Tibial nerve (tissue), 4 donors: ENCODE measurements at places on chromosomes 6 and 20.

DNA sequence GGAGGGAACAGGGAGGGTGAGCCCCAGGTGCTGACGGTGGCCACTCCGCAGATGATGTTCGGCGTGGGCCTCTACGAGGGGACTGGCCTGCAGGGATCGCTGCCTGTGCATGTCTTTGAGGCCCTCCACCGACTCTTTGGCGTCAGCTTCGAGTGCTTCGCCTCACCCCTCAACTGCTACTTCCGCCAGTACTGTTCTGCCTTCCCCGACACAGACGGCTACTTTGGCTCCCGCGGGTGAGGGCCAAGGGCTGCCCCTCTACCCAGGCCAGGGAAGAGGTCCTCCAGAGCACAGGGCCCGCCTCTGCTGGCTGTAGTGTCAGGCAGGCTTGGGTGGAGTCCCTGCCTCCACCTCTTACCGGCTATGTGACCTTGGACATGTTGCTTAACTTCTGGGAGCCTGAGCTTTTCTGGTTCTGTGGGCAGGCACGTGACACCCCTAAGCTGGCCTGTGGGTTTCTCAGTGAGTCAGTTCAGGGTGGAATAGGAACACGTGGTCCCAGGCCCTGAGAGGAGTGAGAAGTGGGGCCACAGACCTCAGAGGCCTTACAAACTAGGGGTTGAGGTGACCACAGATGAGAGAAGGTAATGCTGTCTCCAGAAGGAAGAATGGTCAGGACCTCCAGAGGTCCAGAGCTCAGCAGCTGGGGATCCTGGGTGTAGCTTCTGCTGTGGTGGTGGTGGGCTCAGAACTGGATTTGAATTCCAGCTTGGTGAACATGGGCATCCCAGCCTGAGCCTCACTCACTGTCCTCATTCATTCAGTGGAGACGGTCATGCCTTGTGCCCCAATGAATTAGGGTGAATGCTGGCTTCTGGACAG lies 11.9 kb downstream of the PCIF1 start:
- H3K27me3 ChIP-seq = no peaks in the 10 kb centered on the region
- H3K27ac ChIP-seq = peak overlapping the region; percentile 30
- no peaks in the 10 kb centered on the region for H3K36me3 ChIP-seq
- no peak for DNase-seq
- H3K4me3 ChIP-seq = no peak overlapping the region

- H3K4me3 ChIP-seq = no peak overlapping the region
- no peak overlapping the region for H3K27ac ChIP-seq
- peaks cover 20% of the 10 kb centered on the region for H3K4me1 ChIP-seq
- no peaks in the 10 kb centered on the region for H3K36me3 ChIP-seq
Observed at GRCh38 chr6:30483677-30484279, 5.5 kb upstream of the HLA-E start.

GRCh38 chr6:24391208-24391607 lies 11.5 kb upstream of the MRS2 start:
- no peaks in the 10 kb centered on the region for H3K4me1 ChIP-seq
- H3K27me3 ChIP-seq = no peaks in the 10 kb centered on the region
- no peak overlapping the region for H3K4me3 ChIP-seq
- no peak for DNase-seq

DNA sequence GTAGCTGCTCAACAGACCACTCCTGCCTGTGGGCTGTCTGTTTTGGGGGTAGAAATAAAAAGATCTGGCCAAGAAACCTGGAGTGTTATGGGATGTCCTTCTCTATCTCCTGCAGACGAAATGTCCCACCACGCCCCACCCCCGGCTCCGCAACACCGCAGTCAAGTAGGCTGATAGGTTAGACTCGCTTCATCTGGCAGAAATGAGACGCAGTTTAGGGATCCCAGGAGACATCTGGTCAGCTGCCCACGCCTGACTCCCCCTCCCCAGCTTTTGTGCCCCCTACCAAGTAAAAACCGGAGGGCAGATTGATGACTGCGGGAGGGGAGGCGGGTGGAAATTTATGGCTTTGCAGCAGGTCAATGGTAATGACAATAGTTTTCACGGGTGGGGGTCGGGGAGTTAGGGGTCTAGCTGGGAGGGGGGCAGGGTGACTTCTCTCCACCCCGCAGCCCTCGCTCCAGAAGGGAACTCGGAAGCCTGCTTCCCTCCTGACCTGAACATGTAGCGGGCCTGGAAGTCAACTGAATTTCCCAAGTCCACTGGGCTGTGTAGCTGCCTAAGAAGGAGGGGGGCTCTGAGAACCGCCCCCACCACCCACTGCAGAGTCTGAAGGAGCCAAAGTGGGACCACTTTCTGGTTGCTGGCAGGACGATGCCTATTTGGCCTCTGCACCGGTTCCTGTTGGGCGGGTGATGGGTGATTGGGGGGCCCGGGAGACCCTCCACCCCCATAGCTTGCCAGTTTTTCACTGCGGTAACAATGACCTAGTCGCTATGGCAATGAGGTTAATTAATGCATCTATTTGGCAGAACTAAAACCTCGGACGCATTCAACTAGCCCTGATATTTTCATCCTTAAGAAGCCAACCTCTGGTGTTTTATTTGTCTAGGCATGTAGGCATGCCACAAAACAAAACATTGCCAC lies 25.7 kb downstream of the PMEPA1 start:
- no peak overlapping the region for H3K27ac ChIP-seq
- DNase-seq = no peak
- no peaks in the 10 kb centered on the region for H3K27me3 ChIP-seq
- H3K36me3 ChIP-seq = no peaks in the 10 kb centered on the region

GRCh38 chr20:24808616-24809015 lies 140.5 kb upstream of the CST7 start:
- DNase-seq = no peak
- H3K4me1 ChIP-seq = no peaks in the 10 kb centered on the region
- H3K36me3 ChIP-seq = no peaks in the 10 kb centered on the region
- H3K27ac ChIP-seq = no peak overlapping the region

DNA sequence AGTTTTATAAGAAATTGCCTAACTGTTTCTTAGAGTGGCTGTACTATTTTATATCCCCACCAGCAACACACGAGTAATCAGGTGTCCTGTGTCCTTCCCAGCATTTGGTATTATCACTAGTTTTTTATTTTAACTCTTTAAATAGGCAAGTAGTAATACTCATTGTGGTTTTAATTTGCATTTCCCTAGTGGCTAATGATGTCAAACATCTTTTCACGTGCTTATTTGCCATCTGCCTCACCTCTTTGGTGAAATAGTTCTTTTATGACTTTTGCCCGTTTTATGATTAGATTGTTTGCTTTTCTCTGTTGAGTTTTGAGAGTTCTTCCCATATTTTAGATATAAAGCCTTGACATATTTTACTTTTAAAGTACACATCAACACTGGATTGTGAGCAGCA lies 57.8 kb downstream of the GCLC start:
- DNase-seq = no peak
- H3K27me3 ChIP-seq = no peaks in the 10 kb centered on the region
- no peak overlapping the region for H3K4me3 ChIP-seq
- H3K27ac ChIP-seq = no peak overlapping the region
- H3K4me1 ChIP-seq = no peaks in the 10 kb centered on the region
- H3K36me3 ChIP-seq = no peaks in the 10 kb centered on the region

DNA sequence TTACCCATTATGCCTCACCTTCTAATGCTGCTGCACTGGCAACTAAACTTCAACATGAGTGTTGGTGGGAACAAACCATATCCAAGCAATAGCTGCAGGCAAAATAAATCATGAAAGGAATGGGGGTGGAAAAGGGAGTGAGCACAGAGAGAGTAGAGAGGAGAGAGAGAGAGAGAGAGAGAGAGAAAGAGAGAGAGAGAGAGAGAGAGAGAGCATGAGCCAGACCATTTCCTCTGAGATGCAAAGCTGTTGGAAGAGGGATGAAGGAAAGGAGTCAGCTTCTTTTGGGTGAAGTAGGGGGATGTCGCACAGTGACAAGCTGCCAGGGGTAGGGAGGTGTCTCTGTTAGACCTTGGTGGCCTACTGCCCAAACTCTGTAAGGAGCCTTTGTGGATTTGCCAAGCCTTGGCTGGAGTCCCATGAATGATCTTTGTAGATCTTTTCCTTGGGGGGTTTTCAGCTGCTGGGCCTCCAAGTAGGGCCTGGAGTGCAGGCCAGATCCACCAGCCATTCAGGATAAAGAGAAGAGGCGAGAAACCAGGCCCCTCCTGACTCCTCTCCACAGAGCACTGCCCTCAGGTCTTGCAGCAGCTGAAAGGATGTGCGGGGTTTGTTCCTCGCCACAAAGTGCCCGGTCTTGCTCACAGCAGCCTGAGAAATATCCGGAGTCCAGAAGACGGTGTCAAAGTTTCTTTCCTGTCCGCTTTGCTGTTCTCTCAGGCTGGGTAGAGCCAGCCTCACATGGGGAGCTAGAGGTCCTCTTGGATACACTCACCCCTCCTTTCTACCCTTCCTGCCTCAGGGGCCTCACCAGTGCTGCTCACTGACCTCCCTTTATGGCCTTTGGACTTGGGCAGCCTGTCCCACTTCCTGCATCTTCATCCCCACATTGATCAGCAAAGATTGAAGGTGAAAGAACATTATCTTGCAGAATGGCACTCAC lies 17.8 kb downstream of the BTBD3 start:
- no peaks in the 10 kb centered on the region for H3K4me1 ChIP-seq
- no peak overlapping the region for H3K27ac ChIP-seq
- no peaks in the 10 kb centered on the region for H3K36me3 ChIP-seq
- no peak for DNase-seq
